Stimulated activated CD4-positive, alpha-beta T cell treated with anti-CD3 and anti-CD28 coated beads, Interleukin-1b, Interleukin-23, amount 100 ng/mL, for 1 hour (primary cell): ENCODE measurements at places on chromosomes 11 and 22.

DNA sequence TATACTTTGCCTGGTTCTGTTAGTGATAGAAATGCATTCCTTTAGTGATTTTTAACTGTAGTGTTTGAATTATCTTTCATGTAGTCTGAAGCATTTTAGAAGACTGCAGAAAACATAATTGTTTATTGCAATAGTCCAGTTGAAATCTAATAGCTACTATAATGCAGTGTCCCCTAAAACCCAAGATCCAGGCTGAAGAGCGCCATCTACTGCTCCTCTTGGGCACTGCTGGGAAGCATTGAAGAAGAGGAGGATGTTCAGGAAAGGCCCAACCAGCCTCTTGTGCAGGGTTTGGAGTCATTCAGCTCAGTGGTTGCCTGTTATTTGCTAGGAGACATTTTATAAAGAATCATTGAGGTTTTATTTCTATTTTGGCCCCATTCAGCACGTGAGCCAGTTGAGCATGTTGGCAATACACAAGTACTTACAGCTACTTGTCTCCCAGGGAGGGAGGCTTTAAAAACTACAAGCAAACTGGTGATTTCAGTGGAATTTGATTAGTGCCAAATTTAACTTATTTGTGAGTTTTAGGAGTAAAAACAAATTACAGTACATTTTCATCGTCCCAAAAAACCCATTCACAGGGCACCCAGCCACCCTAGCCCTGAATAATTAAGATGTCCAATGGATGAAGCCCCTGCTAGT is 74.9 kb upstream of the HORMAD2 start:
- DNase-seq: peak; percentile 8

DNA sequence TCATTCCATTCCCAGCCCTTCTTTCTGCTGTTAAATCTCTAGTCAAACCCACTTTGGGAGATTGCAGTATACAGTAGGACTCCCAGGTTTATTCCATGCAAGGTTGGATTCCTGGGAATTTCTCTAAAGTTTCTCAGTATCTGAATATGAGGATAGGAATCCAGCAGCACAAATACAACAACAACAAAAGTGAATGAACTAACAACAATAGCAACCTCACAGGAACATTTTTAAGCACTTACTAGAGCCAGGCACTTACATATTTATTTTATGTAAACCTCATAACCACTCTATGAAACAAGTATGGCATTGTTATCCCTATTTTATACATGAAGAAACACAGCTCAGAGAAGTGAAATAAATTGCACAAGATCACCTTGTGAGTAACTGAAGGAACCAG is 1.9 kb downstream of the MMP7 start:
- DNase-seq: no peak

DNA sequence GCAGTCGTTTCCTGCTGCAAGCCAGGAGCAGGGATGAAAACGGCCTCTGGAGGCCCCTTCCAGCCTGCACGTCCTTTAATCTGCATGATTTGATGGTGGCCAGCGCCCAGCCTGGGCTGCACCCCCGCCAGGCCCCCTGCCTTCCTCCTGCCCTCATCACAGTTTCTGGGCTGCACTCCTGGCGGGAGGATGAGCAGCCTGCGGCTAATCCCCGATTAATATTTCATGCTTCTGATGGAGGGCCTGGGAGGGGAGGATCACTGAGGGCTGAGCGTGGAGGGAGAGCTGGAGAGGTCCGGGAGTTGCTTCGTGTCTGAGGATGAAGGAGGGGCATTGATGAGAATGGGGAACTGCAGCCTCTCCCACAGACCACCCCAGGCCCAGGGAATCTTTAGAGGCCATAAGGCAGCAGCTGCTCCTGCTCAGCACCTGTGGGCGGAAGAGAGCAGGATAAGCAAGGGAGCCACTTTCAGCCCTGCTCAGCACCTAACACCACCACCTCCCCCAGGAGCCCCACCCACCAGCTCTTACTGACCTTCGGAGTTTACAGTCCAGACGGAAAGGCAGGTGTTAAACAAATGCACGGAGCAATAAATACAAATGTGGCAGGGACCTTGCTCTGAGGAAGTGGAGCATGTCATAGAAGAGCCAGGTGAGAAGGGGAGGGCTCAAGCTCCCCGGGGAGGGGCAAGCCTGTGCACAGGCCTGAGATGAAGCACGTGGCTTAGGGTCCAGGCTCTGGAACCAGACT is 135.0 kb upstream of the NECTIN1 start:
- DNase-seq: no peak

DNA sequence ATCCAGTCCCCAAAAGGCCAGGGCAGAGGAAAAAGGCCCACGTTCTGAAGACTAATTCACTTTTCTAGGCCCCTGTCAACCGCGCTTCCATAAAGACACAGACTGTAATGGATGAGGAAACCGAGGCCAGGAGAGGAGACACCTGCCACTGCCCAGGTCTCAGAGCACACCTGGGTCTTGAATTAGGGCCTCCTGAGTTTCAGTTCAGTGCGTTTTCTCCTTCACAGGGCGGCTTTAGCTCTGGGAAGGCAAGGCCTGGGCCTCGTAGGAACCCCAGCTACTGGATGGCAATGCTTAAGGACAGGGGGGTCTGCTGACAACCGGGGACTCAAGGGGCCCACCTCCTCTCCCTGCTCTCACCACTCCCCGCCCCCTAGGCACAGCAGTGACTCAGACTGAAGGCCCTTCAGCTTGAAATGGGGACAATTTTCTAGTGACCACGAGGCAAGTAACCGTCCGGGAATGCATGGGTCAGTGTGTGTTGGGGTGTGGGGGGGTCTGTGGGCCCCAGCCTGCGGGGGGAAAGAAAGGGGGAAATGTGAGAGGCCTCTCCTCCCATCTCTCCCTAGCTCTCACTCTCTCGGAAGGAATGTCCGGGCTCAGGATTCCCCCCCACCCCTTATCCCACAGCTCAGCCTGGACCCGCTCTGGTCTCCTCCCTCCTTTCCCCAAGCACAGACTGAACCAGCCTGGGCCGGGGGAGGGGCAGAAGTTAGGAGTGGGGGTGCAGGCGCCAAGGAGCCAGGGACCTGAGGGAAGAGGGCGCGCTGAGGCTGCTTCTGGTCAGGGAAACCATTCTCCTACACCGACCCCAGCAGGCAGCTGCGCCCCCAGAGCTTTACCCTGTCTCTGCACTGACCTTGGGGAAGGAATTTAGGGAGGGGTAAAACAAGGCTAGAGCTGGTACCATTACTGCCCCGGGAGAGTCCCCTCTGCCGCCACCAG is 17.2 kb downstream of the CREB3L1 start:
- no peak for DNase-seq

DNA sequence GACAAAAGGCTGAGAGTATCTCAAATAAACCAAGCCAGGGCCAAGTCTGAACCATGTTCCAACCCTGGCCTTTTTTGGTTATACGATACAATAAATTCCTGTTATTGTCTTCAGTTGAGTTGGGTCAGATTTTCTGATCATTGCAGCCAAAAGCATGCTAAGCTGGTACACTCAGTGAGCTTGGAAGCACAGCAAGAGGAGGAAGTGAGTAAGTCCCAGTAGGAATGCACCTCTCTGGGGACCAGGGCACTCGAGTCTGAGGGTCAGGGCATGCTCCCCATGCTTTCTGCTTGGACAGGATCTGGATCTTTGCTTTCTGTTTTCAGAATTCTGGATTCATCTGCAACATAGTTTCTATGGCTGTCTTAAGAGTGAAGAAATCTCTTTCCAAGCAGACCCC is 73.1 kb downstream of the TMPRSS5 start:
- no peak for DNase-seq

GRCh38 chr11:62865635-62866034 is 15.1 kb upstream of the SLC3A2 start:
- no peak for DNase-seq

GRCh38 chr22:37647928-37648327 is 8.5 kb downstream of the SH3BP1 start:
- no peak for DNase-seq

DNA sequence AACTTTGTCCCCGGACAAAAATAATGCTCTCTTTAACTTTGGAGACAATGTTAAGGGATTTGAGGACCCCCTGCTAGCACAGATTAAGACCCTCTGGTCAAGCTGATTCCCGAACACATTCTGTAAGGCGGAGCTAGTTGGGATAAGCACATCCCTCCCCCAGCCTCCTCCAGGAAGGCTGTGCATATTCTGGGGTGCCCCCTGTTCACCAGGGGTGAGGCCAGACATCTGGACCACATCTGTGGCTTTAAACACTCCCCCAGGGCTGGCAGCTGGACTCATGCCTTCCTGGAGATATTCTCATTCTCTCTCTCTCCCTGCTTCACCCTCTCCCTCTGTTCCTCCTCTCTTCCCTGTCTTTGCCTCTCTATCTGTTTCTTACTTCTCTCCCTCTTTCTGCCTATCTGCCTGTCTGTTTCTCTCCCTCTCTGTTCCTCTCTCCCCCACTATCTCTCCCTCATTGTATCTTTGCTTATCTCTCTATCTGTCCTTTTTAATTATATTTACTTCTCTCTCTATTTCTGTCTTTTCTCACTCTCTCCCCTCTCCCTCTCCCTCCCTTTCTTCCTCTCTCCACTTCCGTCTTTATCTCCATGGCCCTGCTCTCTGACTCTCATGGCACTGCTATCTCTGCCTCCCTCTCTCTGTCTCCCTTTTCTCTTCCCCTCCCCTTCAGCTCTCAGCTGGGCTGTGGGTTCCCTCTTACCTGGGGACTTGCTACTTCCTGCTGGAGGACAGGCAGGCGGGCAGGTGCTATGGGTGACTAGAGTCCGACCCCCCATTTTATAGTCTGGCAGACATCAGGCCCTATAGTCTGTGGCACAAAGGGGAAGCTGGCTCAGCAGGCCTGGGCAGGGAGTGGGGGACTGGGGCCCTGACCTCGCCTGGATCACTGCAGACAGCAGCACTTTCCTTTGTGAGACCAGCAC is at the start of gene CRYBB1:
Gene CRYBB1 (minus strand): TSS at position 757 of the 929 bp plus-strand sequence. CDS start 1,708 bp downstream, outside the sequence.
- DNase-seq: no peak

GRCh38 chr22:41436322-41437113 is 10.1 kb downstream of the TOB2 start:
- no peak for DNase-seq

GRCh38 chr22:50218153-50218995 is 17.6 kb downstream of the SELENOO start:
- no peak for DNase-seq
